T-helper 22 cell (primary cell): ENCODE measurements at places on chromosomes 11 and 22.

DNA sequence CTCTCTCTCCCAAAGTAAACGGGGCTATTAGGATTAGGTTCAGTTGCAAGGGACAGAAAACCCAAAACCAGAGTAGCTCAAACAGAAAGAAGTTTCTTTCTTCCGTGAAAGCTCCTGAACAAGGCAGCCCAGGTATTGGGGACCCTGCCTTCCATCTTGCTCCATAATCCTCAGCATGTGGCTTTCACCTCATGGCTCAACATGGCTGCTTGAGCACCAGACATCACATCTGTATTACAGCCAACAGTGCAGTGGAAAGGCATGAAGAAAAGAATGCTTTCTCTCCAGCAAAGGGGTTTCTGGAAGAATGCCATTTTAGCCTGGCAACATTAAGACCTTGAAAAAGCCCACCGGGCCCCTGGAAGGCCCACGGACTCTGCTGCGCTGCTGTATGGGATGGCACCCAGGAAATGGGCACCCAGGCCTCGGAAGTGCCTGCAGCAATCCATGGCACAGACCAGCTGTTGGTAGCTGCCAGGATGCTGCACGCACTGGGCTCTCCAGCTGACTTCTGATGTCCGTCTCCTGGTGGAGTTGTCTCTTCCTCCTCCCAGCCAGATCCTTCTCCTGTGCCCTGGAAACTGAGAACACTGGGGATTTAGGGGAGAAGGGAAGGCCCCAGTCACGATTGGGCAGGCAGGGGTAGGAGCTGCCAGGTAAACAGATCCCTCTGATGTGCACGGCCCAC, 22.6 kb downstream of the PDGFB start:
- no peak for DNase-seq

DNA sequence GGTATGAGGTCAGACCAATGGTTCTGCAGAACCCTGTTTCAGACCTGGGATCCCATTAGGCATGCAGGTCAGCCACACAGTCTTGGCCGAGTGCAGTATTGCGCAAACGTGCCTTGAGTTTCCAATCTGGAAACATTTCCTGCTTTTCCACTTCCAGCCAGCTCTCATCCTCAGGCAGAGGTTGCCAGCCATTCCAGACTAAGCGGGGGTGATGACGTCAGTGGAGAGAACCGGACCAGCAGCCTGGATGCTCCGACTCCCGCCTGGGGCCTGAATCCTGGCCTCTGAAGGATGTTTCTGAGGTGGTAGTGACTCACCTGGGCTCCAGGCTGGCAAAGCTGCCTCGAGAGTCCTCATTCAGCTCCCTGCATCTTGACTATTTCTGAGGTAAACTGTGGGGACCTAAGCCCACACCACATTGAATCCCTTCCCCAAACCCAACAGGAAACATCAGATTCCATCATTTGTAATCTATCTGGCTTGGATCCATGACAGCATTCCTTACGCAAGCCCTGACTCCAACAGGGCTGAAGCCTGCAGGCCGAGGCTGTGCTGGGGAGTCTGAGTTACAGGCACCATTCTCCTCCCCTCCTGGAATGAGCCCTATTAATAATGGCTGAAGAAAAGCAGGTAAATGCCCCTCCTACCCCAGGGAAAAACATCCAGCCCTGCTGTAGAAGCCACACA, 83.0 kb downstream of the ABTB2 start:
- DNase-seq = no peak

DNA sequence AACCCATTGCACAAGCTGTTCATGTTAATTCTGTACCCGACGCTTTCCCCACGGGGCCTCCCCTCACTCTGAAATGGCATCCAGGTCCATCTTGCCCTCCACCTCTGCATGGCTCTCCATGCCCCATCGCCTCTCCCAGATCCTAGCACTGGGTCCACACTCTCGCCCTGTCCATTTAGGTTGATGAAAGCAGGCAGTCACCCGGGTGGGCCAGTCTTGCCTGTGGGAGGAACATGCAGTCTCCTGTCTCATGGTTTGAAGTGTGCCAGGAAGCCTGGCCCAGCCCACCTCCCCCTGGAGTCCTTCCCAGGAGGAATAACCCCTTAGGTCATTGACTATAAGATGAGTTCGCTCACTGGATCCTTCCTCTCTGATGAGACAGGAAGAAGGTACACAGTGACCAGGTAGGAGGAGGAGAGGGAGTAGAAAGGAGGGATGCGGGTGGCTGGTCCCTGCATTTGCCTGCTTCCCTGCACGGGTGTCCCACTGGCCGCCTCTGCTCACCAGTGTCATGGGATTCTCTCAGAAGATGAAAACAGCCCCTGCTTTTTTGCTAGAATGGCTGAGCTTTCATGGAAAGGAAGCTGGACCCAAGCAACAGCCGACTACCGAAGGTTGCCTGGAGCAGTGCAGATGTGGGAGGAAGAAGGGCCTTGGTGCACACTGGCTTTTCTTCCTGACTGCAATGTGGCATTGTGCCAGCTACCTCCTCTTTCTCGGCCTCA, 6.8 kb downstream of the TMEM121B start:
- no peak for DNase-seq

- DNase-seq = no peak
These were observed 878.5 kb upstream of the LRRC4C start for GRCh38 chr11:42337786-42338455.

DNA sequence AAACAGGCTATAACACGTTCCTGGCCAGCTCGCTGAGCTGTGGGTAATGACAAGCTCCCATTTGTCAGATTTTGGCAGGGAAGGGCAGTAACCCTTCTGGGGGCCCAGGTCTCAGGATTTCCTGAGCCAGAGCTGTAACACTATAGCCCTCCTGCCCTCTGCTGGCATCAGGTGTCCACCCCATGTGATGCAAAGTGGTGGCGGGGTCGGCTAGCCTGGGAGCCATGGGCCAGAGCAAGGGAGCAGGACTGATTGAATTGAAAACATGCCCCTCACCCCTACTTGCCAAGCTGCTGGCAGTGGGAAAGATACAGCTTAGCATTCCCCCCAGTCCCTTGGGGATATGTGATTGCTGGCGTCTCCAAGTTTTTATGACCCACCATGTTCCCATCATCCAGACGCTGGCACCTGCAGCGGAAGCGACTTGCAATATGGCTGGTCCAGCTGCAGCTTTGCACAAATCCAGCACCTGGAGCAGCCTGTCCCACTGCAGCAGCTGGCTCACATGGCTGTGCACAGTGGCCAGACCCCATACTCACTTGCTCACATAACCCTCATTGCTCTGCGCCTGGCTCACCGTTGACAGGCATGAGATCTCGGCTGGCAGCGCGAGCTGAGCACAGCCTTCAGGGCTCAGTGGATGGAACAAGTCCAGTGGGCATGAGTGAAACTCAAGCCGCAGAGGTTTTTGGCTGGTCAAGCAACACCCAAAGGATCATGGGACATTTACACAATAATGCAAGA, 1147.8 kb downstream of the JRKL start:
- DNase-seq = no peak

DNA sequence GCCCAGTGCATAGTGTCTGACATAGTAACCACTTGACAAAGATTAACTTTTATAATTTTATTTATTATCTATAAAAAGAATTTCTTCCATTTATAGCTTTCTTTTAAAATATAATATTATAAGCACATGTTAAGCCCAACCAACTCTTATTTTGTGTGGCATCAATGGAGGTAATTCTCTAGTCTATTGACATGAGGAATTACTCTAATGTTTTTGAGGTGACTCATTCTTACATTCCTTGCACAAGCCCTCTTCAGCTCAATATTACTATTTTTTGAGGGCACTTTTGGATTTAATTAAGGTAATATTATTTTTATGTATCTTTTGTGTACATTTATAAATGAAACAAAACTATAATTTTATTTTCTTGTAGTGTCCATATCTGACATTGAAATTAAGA, 59.6 kb downstream of the AASDHPPT start:
- no peak for DNase-seq
